ENCODE measurements at places on chromosomes 7 and 10.
A peak's percentile ranks its signal among the peaks of the same experiment; 100 is the strongest.

GRCh38 chr7:130150587-130150986 lies 54.6 kb downstream of the TMEM209 start:
- no peak for DNase-seq

DNA sequence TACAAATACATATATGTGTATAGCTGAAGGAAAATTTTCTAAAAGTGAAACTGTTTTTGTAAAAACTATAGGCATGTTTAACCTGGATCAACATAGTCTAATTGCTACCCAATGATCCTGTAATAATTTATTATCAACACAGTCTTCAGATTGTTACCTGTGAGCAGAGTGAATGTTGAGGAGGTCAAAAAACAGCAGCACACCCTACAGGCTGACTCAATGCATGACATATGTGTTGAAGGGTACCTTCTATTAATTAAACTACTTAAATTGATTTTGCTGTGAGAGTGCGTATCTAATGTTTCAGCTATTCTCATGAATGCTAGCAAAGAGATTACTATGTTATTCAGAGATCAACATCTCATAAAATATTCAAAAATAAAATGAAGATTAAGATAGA lies 411.4 kb downstream of the TNS3 start:
- DNase-seq, result no peak

DNA sequence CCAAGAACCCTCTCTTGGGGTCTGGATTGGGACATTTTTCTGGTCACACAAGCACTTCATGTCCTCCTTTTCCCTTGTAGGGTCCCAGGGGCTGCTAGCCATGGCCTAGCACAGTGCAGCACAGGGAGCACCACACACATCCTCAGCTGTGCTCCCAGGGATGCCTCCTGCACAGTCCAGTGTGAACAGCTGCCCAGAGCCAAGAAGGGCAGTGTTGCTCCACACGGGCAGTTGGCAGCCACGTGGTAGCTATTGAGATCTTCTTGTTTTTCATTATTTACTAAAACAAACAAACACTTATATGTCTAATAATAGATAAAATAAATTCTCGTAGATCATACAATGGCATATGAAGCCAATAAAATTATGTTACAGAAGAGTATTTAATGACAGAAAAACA lies 13.9 kb upstream of the LANCL2 start:
- DNase-seq, result no peak

DNA sequence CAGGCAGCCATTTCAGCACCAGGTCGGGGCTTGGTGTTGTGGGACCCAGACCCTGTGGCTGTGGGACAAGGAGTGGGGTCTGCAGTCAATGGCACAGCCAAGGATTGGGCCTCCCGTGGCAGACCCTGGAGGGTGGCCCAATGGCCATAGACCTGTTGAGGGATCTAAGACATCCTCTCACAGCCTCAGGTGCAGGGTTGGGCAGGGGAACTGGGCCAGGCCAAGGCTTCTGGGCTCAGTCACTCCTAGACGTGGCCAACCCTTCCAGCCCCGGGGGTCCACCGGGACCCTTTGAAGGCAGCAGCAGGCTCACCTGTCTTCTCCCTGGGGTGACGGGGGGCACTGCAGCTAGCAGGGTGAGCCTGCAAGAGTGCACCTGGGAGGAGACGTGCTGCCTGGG lies 45.7 kb upstream of the DPYSL4 start:
- DNase-seq, result no peak

DNA sequence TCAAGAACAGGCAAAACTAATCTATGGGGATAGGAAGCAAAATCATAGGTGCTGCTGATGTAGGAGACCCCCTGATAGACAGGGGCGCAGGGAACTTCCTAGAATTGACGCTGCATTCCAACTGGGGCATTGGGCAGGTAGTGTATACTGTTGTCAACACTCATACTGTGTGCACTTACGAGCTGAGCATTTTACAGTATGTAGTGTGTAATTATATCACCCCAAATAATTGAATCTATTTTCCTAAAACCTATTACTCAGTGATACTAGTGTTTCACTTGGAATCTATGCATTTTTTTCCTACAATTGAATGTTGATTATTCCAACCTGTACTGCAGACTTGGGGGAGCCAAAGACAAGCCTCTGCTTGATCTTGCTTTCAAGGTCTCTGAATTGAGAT lies 207.0 kb upstream of the PRKCQ start:
- DNase-seq, result no peak

GRCh38 chr7:25398418-25398817 lies 170.1 kb upstream of the NPVF start:
- DNase-seq, result no peak

- no peak for DNase-seq
These were observed 49.0 kb downstream of the SLIT1 start for GRCh38 chr10:97136756-97137155.

GRCh38 chr7:73364006-73364728 lies 36.2 kb downstream of the FKBP6 start:
- DNase-seq, result no peak

DNA sequence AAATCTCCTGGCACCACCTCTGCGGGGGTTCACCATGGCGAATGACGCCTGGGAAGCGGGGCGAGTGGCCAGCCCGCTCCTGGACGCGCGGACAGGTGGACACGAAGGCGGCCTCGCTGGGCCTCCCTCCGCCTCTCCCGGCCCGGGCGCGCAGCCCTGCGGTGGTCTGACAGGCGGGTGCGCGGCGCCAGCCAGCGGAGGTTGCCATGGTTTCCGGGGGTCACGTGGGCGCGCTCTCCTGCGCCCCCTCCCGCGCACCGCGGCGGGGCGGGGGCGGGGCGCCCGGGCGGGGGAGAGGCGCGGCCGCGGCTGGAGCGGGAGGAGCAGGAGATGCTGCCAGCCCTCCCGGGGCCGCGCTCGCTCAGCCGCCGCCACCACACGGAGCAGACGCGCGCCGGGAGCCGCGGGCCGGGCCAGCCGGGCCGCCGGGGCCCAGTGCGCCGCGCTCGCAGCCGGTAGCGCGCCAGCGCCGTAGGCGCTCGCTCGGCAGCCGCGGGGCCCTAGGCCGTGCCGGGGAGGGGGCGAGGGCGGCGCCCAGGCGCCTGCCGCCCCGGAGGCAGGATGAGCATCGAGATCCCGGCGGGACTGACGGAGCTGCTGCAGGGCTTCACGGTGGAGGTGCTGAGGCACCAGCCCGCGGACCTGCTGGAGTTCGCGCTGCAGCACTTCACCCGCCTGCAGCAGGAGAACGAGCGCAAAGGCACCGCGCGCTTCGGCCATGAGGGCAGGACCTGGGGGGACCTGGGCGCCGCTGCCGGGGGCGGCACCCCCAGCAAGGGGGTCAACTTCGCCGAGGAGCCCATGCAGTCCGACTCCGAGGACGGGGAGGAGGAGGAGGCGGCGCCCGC lies at the start of gene PRKAR2B:
Gene PRKAR2B, plus strand, starts transcription at position 359 of the 848 bp plus-strand sequence. Its CDS starts 203 bp downstream, at position 562.
- DNase-seq, result peak; percentile 47

- DNase-seq, result no peak
These were observed 128.3 kb downstream of the CUBN start for GRCh38 chr10:17001297-17001744.

DNA sequence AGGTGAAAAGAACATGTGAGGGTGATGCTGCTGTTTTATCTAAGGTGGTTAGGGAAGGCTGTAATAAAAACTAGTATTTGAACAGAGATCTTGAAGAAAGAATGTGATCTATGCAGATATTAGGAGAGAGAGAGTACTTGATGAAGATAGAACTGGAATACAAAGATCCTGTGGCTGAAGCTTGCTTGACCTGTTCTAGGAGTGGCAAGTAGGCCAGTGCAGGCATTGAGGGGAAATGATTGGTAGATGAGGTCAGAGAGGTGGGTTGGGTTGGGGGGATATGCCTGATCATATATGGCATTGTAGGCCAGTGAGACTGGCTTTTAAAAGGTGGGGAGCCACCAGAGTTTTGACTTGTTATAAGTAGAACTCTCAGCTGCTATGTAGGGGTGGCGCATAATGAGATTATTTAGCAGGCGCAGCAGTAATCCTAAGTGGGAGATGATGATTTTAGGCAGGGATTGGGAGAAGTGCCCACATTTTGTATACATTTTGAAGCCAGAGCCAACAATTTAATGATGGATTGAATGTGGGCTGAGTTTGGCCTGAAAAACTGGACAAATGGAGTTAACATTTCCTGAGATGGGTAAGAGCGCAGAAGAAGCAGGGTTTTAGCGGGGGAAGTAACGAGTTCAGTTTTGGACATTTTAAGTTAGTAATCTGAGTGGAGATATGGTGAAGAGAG lies 8.2 kb downstream of the CCSER2 start:
- DNase-seq, result no peak

GRCh38 chr10:123869020-123869414 lies 22.6 kb downstream of the CPXM2 start:
- DNase-seq, result no peak

GRCh38 chr10:92530421-92530820 lies 43.5 kb downstream of the IDE start:
- no peak for DNase-seq

GRCh38 chr10:132696204-132696603 lies 89.7 kb downstream of the NKX6-2 start:
- no peak for DNase-seq

- no peak for DNase-seq
These were observed 54.6 kb downstream of the TMEM26 start for GRCh38 chr10:61398366-61399129.

- DNase-seq, result peak; percentile 21
These were observed at the start of gene AMPH for GRCh38 chr7:38630720-38631673. Gene AMPH, minus strand, starts transcription at chr7:38631373. Its CDS starts 22 bp downstream, at chr7:38631351.

DNA sequence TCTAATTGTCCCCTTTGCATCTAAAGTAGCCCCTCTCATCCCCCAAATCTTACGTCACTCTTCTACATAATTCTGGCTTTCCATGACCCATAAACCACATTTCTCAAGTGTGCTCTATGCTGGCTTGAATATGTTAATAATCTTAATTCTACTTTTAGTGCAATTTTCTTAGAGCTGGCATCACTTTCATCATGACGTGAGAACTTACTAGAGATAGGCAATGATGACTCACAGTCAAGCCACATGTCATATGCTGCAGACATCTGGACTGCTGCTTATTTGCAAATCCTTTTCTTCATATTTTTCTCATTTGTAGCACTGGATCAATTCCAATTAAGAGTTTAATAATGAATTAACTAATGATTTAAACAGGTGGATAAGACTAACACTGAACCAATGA lies 260.7 kb upstream of the PRKCQ start:
- no peak for DNase-seq

DNA sequence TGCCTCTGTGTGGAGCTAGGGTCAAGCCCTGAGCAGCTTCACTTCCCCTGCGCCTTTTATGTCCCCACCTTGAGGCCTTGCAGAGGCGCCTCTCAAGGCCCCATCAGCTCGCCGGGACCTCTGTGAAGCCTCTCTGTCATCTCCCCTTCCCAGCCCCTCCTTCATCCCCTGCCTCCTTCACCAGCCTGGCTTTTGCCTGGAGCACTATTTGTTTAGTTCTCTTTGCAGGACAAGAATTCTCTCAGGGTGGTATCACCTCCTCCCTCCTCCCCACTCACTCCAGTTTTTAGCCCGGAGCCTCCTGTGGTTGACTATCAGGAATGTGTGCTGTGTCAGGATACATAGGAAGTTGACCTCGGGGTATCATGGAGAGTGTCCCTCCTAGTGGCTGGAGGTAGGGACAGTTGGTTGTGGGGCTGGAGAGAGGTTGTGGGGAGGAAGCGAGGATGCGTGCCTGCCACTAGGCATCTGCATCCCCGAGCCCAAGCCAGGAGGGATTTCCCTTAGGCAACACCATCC lies 89.8 kb upstream of the ANLN start:
- DNase-seq, result no peak

- DNase-seq, result no peak
These were observed 83.8 kb downstream of the EBLN1 start for GRCh38 chr10:22133749-22134624.

DNA sequence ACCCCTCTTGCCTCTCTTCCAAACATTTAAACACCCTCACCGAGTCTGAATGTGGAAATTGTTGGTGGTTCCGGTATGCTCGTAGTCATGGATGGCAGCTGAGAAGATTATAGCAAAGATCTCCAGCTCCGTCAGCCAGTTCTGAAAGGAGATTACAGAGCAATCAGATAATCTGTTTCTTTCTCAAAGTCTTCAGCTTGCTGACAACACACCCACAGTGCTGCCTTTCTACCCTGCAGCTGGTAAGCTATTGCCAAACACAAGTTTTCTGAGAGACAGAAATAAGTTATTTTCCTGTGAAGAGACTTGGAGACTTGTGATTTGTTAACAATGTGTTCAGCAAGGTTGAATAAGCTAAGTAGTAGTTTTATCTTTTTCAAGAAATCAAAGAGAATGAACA lies 163.6 kb downstream of the PPP1R17 start:
- no peak for DNase-seq

DNA sequence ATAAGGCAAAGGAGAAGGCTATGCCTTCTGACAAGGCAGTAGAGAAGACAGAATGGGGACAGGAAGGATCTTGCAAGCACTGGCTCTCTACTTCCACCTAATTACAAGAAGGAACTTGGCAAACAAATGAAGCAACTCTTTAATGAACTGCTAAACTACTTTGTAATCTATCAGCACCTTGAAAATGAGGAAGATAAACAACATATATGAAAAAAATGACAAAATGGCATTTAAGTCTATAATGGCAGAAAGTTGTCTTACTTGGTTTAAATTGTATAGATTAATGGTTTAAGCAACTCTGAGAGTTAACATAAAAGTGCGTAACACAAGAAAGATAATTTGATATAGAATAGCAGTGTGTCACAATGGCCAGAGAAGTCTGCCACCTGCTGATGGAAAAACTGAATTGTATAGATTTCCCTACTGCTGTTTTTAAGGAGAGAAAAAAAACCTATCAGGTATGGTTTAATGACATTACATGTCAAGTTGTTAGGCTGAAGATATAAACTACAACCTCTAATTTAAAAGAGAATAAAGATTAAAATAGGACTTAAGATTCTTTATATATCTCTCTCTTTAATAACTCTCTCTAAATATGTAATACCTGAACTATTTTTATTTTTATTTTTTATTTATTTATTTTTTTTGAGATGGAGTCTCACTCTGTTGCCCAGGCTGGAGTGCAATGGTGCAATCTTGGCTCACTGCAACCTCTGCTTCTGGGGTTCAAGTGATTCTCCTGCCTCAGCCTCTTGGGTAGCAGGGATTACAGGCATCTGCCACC lies 11.8 kb downstream of the NT5C3A start:
- DNase-seq, result no peak

DNA sequence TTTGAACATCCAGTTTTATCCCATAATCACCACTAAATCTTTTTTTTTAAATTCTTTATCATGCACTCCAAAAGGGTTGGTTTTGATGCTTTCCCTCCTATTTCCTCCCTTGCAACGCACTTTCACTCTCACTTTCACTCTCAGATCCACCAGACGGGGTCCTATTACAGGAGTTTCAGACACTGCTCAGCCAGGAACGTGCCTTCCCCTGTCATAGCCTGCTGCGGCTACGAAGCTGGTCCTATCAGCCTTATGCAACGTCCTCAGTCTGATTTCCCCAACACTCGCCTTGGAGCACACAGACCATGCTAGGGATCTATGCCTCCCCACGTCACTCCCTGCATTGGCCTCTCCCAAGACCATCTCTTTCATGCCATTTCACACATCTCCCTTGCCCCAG lies 23.4 kb downstream of the ZPBP start:
- DNase-seq, result no peak

- no peak for DNase-seq
These were observed 34.0 kb upstream of the SLC35B4 start for GRCh38 chr7:134350709-134351108.

All from stimulated activated CD4-positive, alpha-beta T cell treated with anti-CD3 and anti-CD28 coated beads, Interleukin-15, amount 100 ng/mL, for 48 hours (primary cell).